ENCODE measurements at places on chromosomes 13 and 19. TPM values are rescaled to one million over a fixed set of nuclear protein-coding genes. Genes with fewer than 3 reads are reported as not detected.

Gene GAPDHS
- not detected for total RNA-seq

Gene PCDH20
- total RNA-seq, result 0.18 TPM

Gene SIAH3
- total RNA-seq, result 0.42 TPM

GRCh38 chr13:97475011-97475410 lies 41.0 kb downstream of the RAP2A start:
- DNase-seq, result no peak

DNA sequence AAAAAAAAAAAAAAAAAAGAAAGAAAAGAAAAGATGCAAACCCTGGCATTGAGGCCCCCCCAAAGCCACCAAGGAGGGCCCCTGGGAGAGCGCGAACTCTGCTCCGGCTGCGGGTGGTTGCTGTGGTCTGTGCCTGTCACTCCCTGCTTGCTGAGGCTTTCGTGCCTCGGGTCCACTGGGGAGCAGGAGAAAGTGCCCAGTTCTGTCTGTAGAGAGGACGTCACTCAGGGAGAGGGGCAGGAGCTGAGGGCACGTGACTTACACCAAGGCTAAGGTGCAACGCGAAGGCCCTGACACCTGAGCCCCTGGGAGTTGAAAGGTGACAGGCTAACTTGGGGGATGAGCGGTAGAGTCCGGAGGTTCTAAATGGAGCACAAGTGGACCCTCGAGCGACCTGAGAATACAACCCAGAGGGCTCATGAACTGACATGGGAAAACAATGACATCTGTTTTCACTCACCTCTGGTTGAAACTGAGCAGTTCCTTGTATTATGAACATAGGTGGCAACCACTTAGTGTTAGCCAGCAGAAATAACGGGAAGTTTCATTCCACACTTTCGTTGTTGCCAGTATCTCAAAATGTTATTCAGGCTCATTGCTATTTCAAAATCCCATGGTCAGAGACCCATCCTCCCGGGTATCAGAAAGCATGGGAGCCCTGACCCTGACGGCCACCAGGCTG lies 69.2 kb upstream of the TM9SF2 start:
- DNase-seq, result no peak

DNA sequence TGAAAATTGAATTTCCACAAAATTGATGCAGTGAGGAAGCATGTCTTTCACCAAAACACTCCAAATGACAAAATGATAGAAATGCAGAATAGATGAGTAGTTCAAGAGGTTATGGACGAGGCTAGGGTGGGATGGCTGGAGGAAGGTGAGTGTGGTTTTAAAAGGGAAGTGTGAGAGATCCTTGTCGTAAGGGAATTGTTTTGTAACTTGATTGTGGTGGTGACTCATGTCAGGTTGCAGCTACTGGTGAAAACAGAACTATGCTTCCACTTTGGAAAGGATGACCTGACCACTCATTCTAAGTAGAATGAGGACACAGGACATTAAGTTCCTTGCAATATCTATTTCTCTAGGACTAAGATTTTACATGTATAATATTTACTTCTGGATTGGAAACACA lies 345.7 kb downstream of the MTUS2 start:
- DNase-seq, result no peak

GRCh38 chr13:38350114-38350617 lies 515 bp downstream of the UFM1 start:
- no peak for DNase-seq

DNA sequence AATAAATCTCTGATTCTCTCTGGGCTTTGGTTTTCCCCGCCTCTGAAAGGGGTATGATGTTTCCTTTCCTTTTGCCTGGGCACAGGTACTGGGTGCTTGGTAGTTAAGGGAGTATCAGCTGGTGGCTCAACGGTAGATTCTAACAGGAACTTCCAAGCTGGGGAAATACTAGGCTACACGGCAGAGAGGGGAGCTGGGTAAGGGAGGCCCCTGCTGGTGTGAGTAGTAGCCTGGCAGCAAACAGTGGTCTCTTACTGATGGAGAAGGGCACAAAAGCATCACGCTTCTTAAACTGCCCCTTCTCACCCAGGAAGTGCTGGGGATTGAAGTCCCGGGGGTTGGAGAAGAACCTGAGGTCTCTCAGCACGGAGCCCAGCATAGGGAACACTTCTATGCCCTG lies 26.9 kb upstream of the CYP2A7 start:
- no peak for DNase-seq

DNA sequence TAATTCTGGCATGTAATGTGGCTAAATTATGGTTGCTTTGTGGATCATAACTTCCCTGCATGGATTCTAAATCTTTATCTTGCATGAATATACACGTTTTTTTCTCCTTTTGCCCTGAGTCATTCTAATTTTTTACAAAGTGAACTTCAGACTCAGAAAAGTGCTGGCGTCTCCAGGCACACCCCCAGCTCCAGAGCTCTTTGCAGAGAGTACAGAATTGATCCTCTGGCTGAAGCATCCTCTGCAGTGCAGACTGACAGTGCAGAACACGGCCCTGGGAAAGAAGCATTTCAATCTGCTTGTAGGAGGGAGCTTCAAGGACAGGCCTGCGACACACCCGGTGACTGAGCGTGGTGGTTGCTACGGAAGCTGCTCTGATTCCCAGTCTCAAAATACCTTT lies 228.1 kb downstream of the FGF9 start:
- DNase-seq, result no peak

- DNase-seq, result peak; percentile 47
These were observed at the start of gene PRKCG for GRCh38 chr19:53881482-53882390. TSS of gene PRKCG (plus strand) at chr19:53882197. CDS start at chr19:53882495, 298 bp downstream.
